Endodermal cell (in vitro differentiated cells): ENCODE measurements at places on chromosomes 7 and 10. TPM values are rescaled to one million over a fixed set of nuclear protein-coding genes. Genes with fewer than 3 reads are reported as not detected.
A peak's percentile ranks its signal among the peaks of the same experiment; 100 is the strongest.

Gene DGKI
- 0.45 and 0.64 TPM in 2 replicates for total RNA-seq

GRCh38 chr7:74084722-74085578, 1.3 kb downstream of the LIMK1 start:
- peaks cover 22% of the 10 kb centered on the region for H3K36me3 ChIP-seq
- no peak overlapping the region for H3K27ac ChIP-seq
- H3K4me1 ChIP-seq = peaks cover 10% of the 10 kb centered on the region
- DNase-seq = no peak

DNA sequence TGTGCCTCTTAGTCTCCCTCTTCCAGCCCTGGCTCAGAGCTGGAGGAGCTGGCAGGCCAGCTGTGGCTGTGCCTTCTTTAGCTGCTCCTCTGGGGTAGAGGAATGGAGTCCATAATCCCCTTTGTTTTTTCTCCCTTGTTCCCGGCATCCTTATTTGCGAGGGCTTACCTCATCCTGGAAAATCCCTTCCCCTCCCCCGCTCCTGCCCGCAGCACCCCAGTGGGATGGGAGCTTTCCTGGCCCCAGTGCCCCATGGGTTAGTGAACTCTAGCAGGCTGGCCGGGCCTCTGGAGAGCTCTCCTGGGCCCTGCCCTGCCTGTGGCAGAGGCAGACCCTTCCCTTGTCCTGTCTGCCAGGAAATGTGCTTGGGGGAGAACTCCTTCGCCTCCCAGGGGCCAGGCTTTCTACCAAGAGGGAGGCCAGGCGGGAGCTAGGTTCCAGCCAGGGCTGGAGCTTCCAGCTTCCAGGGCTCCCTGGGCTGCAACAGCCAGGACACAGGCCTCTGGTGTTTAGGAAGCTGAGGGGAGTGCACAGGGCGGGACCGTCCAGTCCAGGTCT, 16.5 kb upstream of the TRIM8 start:
- peak overlapping the region; percentile 83 for H3K27ac ChIP-seq
- no peak overlapping the region for H3K4me3 ChIP-seq
- peaks cover 24% of the 10 kb centered on the region for H3K4me1 ChIP-seq
- H3K36me3 ChIP-seq = no peaks in the 10 kb centered on the region

Gene SLC26A3
- not detected in 3 replicates for total RNA-seq

Gene INSYN2A
- total RNA-seq = 0.07 TPM in 1 of 3 replicates, not detected in the others

DNA sequence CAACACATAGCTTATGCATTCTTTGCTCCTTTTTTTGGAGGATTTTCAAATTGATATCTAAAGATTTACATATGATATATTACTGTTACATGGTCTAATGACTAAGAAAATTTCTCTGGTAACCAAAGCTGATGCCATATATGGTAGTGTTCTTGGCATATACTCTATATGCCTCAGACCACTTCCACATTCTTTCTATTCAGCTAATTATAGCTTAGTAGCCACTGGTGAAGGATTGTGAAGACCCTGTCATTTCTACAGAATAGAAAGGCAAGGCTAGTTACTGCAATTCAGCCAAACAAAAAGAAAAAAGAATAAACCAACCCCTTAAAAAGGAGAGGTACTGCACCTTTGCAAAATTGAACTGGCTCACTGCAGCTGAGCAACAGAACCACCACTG, 3.7 kb downstream of the PURB start:
- H3K4me1 ChIP-seq = peaks cover 6% of the 10 kb centered on the region
- peak overlapping the region; percentile 60 for H3K27ac ChIP-seq
- H3K4me3 ChIP-seq = peak overlapping the region; percentile 81
- DNase-seq = no peak
- H3K27me3 ChIP-seq = no peaks in the 10 kb centered on the region

GRCh38 chr7:50276483-50276882, 28.0 kb upstream of the IKZF1 start:
- H3K4me1 ChIP-seq = no peaks in the 10 kb centered on the region
- no peak overlapping the region for H3K4me3 ChIP-seq
- no peaks in the 10 kb centered on the region for H3K36me3 ChIP-seq
- no peaks in the 10 kb centered on the region for H3K27me3 ChIP-seq
- no peak for DNase-seq

Gene GPR15LG
- total RNA-seq = not detected in 3 replicates

GRCh38 chr7:135410543-135410942, 99.4 kb downstream of the CNOT4 start:
- no peak for DNase-seq
- H3K27me3 ChIP-seq = no peaks in the 10 kb centered on the region

GRCh38 chr10:95290461-95291364, at the start of gene PDLIM1:
Gene PDLIM1 (minus strand): TSS chr10:95291003. CDS start chr10:95290915, 88 bp downstream.
- H3K4me1 ChIP-seq = peaks cover 16% of the 10 kb centered on the region
- peak; percentile 89 for DNase-seq
- peak within 1 kb of the TSS; percentile 93 for H3K4me3 ChIP-seq
- H3K27me3 ChIP-seq = peaks cover 13% of the 10 kb centered on the region

GRCh38 chr10:3774814-3775695, 10.0 kb downstream of the KLF6 start:
- no peaks in the 10 kb centered on the region for H3K27me3 ChIP-seq
- H3K4me3 ChIP-seq = no peak overlapping the region
- peak overlapping the region; percentile 9 for H3K27ac ChIP-seq
- peak; percentile 55 for DNase-seq

Gene SFTPA1
- total RNA-seq = not detected in 3 replicates

- H3K36me3 ChIP-seq = no peaks in the 10 kb centered on the region
- DNase-seq = no peak
- H3K27ac ChIP-seq = no peak overlapping the region
- H3K27me3 ChIP-seq = no peaks in the 10 kb centered on the region
Measured at GRCh38 chr10:83959328-83959727, 180.0 kb upstream of the GHITM start.

DNA sequence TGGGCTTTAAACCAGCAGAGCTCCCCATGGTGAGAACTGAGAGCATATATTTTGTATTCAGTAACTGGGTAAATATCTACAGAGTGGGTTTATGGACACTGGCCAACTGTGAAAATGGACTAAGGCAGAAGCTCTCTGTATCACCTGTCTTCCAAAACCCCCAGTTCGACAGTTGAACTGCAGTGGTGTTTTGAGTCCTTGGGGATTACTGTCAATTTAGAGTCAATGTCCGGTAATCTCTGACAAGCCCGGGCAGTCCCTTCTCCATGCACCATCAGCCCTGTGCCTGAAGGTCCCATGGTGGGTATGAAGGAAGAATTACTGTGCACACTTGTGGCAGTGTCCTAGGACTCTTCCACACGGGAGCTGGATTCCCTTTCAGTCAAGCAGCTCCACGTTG, 235.0 kb downstream of the CCSER2 start:
- no peaks in the 10 kb centered on the region for H3K36me3 ChIP-seq
- no peak overlapping the region for H3K27ac ChIP-seq
- H3K4me1 ChIP-seq = peaks cover 12% of the 10 kb centered on the region
- H3K27me3 ChIP-seq = no peaks in the 10 kb centered on the region
- peak overlapping the region; percentile 37 for H3K4me3 ChIP-seq

GRCh38 chr7:7181519-7182155, 707 bp upstream of the C1GALT1 start:
- H3K27me3 ChIP-seq = no peaks in the 10 kb centered on the region
- peaks cover 23% of the 10 kb centered on the region for H3K36me3 ChIP-seq
- peaks cover 1% of the 10 kb centered on the region for H3K4me1 ChIP-seq
- peak overlapping the region; percentile 98 for H3K4me3 ChIP-seq
- peak overlapping the region; percentile 84 for H3K27ac ChIP-seq
- DNase-seq = peak; percentile 72

Gene NRCAM
- total RNA-seq = 10.3 and 17.9 TPM in 2 replicates

DNA sequence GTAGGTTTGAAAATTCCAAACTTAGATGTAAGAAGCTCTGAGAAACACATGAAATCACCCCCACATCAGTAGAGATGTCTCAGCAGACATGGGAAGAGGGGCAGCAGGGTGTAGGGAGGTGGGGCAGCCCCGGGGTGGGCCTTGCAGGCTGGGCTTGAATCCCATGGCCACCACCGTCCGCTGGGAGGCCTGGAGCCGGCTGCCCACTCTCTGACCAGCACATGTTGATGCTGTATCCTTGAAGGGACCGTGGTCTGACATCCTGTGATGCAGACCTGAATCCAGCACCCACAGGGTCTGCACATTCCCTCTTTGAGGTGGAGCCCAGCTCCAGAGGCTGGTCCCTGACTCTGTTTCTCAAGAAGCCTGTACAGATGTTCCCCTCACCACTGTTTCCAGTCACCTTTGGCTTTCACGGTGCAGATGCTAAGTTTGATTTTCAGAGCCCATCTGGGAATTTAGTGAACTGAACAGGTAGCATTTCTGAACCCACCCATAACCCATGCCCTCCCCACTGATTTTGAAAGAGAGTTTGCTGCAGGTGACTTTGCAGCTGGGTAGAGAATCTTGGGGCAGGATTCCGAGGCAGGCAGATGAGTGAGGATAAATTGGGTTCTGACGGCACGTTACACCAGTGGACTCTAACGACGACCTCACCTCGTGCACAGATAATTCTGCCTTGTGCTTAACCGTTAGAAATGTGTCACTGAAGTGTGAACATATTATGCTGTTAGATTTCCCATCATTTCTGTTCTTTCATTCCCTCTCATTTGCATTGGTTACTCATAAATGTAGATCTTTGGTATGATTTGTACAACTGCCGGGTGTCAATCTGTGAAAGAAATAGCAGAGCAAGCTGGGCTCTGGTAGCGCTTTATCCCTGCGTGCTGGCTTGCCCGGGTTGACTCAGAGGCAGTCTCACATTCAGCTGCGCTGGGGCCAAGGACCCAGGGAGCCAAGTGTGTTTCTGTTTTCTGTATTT, 45.7 kb downstream of the IKZF1 start:
- H3K27me3 ChIP-seq = no peaks in the 10 kb centered on the region
- no peak overlapping the region for H3K4me3 ChIP-seq
- H3K36me3 ChIP-seq = no peaks in the 10 kb centered on the region
- DNase-seq = peak; percentile 13
- no peak overlapping the region for H3K27ac ChIP-seq

Gene IFIT3
- total RNA-seq = 0.42 and 0.75 TPM in 2 replicates
